ENCODE measurements at places on chromosomes 5 and 9. TPM values are rescaled to one million over a fixed set of nuclear protein-coding genes. Genes with fewer than 3 reads are reported as not detected.

The HACD4 gene
- 17.7 TPM for total RNA-seq

The RXFP3 gene
- total RNA-seq, result not detected

The CEP72 gene
- 10.1 TPM for total RNA-seq

The DMXL1 gene
- 84.2 TPM for total RNA-seq

The CDH6 gene
- total RNA-seq, result 1.8 TPM

The CSF1R gene
- 63.9 TPM for total RNA-seq

The ORM1 gene
- 12.0 TPM for total RNA-seq

The FAM219A gene
- 33.0 TPM for total RNA-seq

The SLCO6A1 gene
- total RNA-seq, result not detected

The ARSI gene
- 2.7 TPM for total RNA-seq

The SV2C gene
- 0.15 TPM for total RNA-seq

The PGM5 gene
- 9.4 TPM for total RNA-seq

The IFNK gene
- not detected for total RNA-seq

The BSPRY gene
- 9.8 TPM for total RNA-seq

The TAF11L8 gene
- not detected for total RNA-seq

The GLRA1 gene
- not detected for total RNA-seq

The DOCK2 gene
- 75.5 TPM for total RNA-seq

The TAF1L gene
- total RNA-seq, result not detected

The SPIN1 gene
- 62.9 TPM for total RNA-seq

The PNPLA7 gene
- total RNA-seq, result 6.0 TPM

The RLN1 gene
- total RNA-seq, result not detected

Data from upper lobe of left lung (tissue), 6 donors.